Sigmoid colon (tissue), 7 donors: ENCODE measurements at places on chromosomes 13 and 19. TPM values are rescaled to one million over a fixed set of nuclear protein-coding genes. Genes with fewer than 3 reads are reported as not detected.

DNA sequence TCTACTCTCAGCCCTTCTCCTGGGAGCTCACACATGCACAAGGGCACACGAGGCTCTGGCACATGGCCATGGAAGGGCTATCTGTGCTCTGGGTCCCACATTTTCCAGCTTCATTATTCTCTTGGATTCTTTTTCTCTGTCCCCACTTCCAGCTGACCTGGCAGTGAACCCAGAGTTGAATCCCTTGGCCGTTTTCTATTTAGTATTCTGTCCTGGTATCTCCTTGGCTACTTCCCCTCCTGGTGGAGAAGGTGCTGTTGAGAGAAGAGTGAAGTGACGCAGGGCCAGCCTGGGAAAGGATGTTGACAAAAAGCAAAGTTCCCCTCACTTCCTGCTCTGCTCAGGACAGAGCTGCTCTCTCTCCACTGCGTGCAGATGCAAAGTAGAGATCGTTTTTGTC is 303.1 kb downstream of the IRS2 start:
- DNase-seq, result no peak

Gene CEACAM18
- not detected for total RNA-seq

Gene OR7C1
- under 0.01 TPM for total RNA-seq

DNA sequence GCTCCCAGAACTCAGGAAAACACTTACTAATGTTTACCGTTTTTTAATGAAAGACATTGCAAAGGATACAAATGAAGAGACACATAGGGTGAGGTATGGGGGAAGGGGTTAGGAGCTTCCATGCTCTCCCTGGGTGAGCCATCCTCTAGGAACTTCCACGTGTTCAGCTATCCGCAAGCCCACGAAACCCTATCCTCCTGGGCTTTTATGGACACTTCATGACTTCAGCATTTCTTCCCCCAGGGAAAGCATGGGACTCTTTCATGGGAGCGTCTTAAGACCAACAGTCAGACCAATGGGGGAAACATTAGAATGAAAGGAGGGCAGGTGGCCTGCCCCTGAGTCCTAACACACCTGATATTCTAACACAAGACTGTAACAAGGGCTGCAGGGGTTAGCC is 6.6 kb upstream of the ESD start:
- no peak for DNase-seq

DNA sequence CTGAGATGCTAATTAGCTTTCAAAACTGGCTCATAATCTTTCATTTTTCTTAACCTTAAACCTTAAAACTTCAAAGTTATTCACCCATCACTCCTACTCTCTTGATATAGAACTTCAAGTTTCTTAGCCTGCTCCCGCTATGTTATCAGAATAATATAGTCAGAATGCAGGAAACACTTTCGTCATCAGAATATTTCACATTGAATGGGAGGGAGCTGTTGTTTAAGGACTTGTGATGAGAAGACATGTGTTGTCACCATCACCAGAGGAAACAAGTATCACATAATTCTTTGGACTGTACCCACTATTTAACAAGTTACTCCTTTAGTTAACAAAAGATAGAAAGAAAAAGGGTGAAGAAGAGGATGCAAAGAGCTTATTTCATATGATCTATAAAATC is 65.0 kb upstream of the FNDC3A start:
- no peak for DNase-seq

- DNase-seq, result no peak
Measured at GRCh38 chr13:40187841-40188591, 478.4 kb downstream of the FOXO1 start.

GRCh38 chr13:46676378-46676725 is 120.6 kb downstream of the ESD start:
- DNase-seq, result no peak

DNA sequence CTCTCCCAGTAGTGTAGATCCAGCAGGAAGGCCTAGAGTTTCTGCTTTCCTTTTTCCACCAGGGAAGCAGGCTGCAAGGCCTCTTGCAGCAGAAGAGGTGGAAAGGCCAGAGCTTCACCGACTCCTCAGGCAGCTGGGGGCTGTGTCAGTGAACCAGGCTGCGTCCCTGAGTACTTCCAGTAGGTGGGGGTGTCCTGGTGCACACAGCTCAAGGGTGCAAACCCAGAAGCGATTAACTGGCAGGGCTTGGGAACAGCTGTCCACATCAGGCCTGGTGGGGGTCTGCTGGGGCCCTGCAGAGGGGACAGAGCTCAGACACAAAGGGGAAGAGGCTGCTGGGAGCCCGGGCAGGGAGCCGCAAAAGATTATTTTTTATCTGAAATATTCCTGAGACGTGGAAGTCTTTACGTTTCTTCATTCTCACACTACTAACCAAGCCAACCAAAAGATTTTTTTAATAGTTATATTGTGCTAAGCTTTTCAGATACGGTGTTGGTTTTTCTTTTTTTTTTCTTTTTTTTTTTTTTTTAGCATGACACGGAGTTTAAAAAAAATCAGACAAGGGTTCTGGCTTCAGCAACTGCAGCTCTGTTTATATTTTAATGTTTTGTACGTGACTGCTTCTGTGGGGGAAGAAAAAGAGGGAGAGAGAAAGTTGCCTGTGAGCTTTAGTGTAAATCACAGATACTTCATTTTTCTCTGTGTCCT is 11.0 kb downstream of the TSHZ3 start:
- DNase-seq, result peak; percentile 92

Gene TMEM91
- total RNA-seq, result 21.6 TPM

Gene PROZ
- total RNA-seq, result not detected

DNA sequence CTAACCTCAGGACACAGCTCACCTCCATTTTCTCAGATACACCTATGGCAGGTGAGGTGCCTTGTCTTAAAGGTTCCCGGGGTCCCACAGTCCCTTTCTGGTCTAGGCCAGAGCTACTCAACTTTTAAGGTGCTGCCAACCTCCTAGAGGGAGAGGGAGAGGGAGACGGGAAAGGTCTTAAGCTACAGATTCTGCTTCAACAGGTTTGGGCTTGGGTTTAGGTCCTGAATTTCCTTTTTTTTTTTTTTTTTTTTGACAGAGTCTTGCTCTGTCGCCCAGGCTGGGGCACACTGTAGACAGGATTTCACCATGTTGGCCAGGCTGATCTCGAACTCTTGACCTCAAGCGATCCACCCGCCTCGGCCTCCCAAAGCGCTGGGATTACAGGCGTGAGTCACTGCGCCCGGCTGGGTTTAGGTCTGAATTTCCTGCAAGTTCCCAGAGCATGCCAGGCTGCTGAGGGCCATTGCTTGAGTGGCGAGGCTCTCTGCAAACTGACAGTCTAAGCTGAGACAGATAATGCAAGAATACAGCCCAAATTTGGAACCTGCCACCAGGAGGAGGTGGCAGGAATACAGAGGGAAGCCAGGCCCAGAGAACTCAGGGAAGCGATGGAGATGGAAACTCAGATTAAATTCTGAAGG is 7.8 kb upstream of the SYCN start:
- no peak for DNase-seq

DNA sequence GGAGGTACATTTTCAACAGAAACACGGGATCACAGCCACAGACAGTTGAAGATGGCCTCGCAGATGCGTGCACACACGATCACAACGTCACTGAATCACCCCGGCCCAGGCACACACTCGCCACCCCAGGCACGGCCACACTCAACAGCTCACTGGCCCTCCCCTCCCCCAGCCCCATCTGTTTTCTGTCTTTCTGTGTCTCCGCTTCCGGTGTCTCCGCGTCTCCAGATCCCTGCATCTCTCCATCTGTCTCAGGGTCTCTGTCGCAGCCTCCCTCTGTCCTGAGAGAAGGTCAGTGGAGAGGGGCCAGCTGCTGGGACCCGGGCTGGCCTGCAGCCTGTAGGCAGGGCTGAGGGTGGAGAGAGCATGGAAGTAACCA is 3.8 kb upstream of the ATP1A3 start:
- DNase-seq, result no peak

Gene ONECUT3
- total RNA-seq, result not detected

GRCh38 chr19:1133471-1133929 is 29.7 kb downstream of the GPX4 start:
- DNase-seq, result no peak

DNA sequence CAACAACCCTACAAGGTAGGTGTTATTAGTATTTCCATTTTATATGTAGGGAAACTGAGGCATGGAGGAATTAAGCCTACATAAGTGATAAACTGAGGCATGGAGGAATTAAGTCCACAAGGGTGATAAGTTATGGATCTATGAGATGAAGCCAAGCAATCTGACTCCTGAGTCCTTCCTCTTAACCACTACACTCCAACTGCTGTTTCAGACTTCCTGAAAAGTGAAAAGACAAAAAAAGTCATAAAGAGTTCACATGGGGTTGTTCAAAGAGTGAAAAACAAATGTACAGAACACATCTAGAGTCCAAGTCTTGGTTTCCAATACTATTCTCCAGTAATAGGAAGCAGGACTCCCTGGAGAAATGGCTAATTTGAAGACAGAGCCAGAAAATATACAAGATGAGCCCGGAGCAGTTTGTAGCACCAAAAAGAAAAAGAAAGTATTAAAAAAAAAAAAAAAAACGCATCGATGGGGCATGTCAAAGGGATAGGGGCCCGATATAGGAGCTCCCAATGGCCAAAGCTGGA is 12.1 kb downstream of the CRYL1 start:
- DNase-seq, result no peak

GRCh38 chr13:20394506-20394905 is 131.2 kb downstream of the CRYL1 start:
- DNase-seq, result no peak

Gene BICRA
- 10.3 TPM for total RNA-seq

DNA sequence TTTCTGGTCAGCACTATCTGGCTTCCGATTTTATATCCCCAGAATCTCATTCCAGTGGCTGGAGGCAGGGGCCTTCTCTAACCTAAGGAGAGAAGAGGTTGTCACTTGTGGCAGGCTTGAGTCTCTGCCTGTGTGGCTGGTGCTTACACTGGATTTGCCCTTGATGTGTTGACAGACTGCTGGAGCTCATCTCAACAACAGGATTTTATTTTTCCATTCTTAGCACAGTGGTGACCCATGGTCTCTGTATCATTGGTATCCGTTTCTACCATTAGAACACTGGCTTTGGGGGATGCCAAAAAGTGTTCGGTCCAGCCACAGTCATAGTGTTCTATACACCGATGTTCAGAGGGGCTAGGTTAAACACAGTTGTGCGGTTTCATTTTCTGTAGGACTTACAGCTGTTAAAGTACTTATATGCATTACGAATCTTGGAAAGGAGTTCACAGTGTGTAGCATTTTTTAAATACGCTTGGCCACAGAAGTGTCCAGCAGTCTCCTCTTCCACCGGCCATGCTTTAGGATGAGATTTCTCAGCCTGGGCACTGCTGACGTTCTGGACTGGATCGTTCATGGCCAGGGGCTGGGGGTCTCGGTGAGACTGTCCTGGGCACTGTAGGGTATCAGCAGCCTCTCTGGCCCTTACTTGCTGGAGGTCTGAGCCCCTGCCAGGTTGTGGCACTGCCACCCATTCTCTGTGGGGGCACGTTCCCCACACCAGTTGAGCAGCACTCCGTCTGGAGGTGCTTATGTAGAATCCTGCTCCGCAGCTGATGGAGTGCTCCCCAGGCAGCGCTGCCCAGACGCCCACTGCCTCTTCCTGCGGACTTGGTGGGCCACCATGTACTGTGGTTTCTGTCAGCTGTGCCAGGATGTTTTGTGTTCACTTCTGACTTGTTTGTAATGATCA is 41.4 kb upstream of the TEX29 start:
- DNase-seq, result no peak

DNA sequence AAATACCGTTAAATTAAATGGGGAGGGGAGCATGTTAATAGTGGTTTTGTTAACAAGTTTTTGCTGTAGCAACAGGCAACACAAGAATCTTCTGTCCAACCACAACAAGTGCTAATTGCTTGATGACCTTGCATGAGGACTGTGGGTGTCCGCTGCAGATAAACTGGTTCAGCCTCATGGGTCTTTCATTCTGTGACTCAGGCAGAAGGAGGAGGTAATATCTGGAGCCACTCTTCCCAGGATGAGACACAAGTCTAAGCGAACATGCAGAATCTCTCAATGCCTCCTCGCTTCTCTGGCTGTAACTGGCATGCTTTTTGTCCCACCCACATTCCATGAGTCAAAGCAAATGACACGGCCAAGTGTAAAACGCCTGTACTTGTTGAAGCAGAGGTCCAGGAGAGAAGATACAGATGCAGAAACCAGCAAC is 56.6 kb upstream of the MYO16 start:
- no peak for DNase-seq

Gene SPACA4
- not detected for total RNA-seq
